ENCODE measurements at places on chromosomes 5 and 9.

- no peak for DNase-seq
These were observed 54.8 kb downstream of the NEK6 start for GRCh38 chr9:124312290-124313265.

- no peak for DNase-seq
These were observed 36.0 kb upstream of the CREBRF start for GRCh38 chr5:173020154-173020581.

DNA sequence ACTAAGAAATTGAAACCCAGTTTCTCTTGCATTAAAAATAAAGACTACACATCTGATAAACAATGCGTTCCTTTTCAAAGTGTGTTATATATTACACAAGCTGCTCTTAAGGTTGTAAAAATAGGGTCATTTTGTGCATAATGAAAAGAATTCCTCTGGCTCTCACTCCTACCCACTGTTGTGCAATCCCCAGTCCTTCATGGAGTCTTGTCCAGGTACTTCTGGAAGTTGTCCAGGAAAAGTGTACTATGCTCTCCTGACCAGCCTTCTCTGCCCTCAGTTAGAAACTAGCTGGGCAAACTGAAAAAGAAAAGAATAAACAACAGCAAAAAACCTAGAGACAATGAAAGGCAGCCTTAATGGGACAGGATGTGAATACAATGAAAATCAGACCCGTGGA is 345.5 kb upstream of the PAPPA start:
- no peak for DNase-seq

- DNase-seq, result no peak
These were observed 154.1 kb downstream of the SEMA6A start for GRCh38 chr5:116420540-116420939.
